ENCODE measurements at places on chromosomes 2 and 18. TPM values are rescaled to one million over a fixed set of nuclear protein-coding genes. Genes with fewer than 3 reads are reported as not detected.

RBKS gene
- 2.2 TPM for total RNA-seq

MC4R gene
- total RNA-seq = not detected

DNA sequence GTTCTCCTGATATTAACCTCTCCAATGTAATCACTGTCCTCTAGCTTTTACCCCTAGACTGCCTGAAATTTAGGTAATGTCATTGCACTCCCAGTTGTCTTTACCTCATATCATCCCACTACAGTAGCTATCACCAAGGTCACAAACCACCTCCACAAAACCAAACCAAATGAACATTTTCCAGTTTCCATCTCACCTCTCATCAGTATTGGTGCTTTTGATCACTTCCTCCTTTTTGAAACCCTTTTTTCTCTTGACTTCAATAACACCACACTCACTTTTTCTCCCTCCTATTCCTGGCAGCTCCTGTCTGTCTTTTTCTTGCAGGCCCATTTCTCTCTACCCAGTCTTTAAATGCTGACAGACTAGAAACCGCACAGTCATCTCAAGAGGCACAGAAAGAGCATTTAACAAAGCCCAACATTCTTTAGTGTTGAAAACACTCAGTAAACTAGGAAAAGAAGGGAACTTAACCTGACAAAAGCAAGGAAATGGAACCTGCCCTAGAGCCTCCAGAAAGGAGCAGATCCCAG lies 95.9 kb upstream of the SIX2 start:
- no peak for DNase-seq

DNA sequence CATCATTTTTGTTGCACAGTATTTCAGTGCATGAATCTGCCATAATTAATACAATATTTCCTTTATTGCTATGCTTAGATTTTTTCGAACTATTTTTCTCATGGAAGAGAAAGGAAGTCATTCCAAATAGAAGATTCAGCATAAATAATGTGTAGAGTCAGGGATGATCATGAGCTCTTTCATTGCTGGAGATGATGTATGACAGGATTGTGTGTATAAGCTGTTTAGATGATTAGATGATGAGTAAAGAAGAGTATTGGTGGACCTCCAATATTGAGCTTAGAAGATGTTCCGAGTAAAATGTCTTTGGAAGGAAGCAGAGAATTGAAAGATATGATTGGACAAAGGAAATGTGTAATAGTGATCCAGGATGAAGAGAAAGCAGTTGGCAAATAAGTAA lies 364.5 kb downstream of the PARD3B start:
- DNase-seq = no peak

GRCh38 chr2:139790807-139791752 lies 1010.9 kb upstream of the NXPH2 start:
- no peak for DNase-seq

- no peak for DNase-seq
These were observed 97.8 kb downstream of the ESCO1 start for GRCh38 chr18:21502661-21503060.

DNA sequence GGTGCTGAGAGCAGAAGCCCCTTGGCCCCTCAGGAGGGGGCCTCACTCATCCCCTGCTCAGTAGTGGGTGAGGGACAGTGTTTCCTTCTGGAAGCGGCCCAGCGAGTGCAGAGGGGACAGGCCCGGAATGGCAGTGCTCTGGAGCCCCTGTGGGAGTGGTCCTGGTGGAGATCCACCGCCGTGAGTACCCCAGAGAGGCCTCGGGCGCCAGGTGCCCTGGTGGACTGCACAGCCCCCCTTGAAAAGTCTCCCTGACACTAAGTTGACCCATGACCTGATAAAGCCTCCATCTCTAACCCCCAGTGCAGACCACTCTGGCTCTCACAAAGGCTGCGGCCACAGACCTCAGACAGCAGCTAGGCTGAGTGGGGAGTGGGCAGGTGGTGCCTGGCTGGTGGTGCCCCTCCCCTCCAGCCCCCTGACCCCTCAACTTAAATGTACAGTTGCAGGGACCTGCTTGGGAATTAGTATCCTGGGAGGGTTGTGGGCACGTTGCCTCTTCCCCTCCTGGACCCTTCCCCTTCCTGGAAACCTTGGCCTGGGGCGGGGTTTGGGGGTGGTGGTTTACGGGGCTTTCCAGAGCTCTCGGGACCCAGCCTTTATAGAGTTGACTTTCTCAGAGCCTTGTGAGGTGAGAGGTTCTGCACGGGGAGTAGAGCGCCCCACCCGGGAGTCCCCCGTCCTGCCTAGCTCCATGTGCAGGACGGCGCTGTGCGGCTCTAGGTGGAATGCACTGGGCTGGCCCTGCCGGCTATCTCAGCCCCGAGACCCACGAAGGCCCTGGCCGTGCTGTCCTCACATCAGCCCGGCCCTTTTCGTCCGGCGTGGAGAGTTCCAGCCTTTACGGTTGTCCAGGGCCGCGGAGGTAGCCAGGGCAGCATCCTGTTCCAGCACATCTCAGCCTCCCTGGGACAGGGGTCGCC lies 62.7 kb downstream of the RTP5 start:
- no peak for DNase-seq

GRCh38 chr18:45384137-45384961 lies 230.9 kb upstream of the SLC14A2 start:
- no peak for DNase-seq

DNA sequence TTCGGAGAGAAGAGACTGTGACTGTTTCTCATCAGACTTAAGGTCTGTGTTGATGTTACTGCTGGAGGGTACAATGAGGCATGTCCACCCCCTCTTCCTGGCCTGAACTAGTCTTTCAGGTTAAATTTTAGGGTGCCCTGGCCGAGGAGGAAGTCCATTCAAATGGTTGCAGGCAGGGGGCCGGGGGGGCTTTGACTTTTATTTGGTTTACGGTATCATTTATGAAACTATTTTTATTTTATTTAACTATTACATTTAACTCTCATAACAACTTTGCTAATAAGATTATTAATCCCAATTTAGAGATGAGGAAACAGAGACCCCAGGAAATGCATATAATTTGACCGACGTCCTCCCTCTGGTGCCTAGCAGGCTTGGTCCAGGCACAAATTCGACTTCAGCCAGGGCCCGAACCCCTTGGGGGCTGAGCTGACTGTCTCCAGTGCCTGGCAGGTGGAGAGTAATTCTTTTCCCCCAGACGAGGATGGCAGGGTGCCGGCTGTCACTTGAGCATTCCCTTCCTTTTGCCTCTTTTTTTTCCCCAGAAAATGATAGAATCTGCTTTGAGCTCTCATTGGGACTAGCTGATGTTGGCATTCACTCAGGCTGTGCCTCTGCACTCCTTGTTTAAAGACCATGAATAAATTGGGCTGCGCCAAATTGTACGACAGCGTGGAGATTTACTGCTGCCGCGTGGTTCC lies 255.3 kb upstream of the SALL3 start:
- no peak for DNase-seq

All from vagina (tissue), 2 donors.